ENCODE measurements at places on chromosomes 12 and 14.

DNA sequence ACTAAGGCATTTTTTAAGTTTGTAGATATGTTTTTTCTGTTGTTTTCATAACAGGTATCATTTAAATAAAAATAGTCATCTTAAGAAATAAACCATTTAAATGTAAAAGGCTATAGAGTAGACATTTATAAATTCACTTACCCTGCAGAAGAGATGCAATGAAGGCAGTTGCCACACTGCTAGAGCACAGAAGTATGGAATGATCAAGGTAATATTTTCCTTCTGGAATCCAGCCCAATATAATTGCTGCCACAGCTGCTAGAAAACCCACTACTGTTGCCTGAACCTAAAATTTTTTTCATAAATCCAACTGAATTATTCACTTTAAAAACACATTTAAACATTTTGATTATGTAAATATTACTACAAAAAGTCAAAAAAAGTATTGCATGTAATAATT is 69.2 kb downstream of the SLC41A2 start:
- no peak for DNase-seq

GRCh38 chr12:68428211-68428610 is 96.0 kb upstream of the MDM1 start:
- no peak for DNase-seq

- DNase-seq, result no peak
Measured at GRCh38 chr12:107435520-107435919, 250.1 kb upstream of the PWP1 start.

- no peak for DNase-seq
Measured at GRCh38 chr14:92577321-92577742, 63.8 kb downstream of the RIN3 start.

- no peak for DNase-seq
Measured at GRCh38 chr14:100215330-100215885, 23.5 kb upstream of the YY1 start.

- DNase-seq, result no peak
Measured at GRCh38 chr14:85313560-85314207, 216.3 kb upstream of the FLRT2 start.

- DNase-seq, result no peak
Measured at GRCh38 chr14:75198291-75198933, 22.0 kb upstream of the TMED10 start.

- DNase-seq, result no peak
Measured at GRCh38 chr14:81137316-81137715, 83.4 kb downstream of the GTF2A1 start.

DNA sequence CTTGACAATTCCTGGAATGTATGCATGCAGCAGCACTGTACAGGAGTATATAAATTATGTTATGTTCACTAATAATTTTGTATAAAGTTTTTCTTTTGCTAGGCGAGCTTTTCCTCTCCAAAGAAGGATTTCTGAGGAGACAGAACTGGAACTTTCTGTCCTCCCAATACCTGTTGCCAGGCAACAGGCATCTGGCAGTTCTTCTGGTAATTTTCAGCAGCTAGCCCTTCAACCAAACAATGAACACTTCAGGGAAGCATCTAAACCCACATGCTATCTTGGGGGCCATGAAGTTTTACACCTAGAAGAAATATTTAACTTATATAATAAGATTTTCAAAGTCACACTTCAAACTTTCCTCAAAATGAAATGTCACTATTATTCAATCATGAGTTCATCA is 162.9 kb upstream of the SYT10 start:
- no peak for DNase-seq

DNA sequence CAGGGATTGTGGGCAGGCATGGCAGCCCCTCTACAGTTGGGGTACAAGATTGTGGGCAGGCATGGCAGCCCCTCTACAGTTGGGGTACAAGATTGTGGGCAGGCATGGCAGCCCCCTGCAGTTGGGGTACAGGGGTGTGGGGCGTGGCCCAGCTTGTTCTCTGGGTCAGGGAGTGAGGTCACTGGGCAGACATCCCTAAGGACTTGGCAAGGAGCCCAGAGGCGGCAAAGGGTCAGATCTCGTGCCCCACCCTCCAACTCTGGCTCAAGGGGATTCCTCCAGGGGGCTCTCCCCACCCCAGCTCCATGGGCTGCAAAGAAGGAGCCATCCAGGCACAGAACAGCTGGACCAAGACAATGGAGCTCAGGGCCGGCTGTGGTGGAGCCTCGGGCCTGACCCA is 25.8 kb upstream of the NUDT14 start:
- DNase-seq, result no peak

GRCh38 chr14:103160321-103161053 is 37.2 kb downstream of the TNFAIP2 start:
- DNase-seq, result no peak

GRCh38 chr12:26092346-26093105 is 32.3 kb downstream of the BHLHE41 start:
- DNase-seq, result no peak

DNA sequence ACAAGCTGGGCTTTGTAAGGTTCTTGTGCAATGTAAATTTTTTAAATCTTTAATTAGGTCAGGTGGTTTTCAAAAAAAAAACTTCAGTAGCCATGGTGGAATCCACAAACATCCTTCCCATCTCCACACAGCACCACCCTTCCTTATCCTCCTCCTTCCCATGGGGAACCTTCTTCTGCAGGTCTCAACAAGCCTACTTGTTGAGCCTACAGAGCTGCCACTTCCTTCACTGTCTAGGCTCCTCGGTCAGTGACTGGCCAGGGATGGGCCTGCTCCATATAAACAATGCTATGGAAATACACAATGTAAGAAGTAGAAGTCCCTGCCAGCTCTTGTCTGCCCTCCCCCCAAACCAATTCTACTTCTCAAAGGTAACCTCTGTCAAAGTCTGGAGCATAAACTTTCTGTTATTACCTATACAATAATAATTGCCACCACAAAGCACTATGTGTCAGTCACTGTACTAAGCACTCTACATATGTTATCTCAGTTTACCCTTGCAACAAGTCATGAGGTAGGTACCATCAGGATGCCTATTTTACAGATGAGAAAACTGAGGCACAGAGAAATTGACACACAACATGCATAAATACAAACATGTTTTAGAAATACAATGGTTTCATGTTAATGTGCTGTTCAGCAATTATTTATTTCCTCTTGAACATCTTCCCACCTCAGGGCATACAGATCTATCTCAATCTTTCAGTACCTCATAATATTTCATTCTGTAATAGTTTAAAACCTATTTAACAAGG is 17.4 kb downstream of the LIMA1 start:
- no peak for DNase-seq

GRCh38 chr12:91361864-91362263 is 179.2 kb upstream of the DCN start:
- DNase-seq, result no peak

DNA sequence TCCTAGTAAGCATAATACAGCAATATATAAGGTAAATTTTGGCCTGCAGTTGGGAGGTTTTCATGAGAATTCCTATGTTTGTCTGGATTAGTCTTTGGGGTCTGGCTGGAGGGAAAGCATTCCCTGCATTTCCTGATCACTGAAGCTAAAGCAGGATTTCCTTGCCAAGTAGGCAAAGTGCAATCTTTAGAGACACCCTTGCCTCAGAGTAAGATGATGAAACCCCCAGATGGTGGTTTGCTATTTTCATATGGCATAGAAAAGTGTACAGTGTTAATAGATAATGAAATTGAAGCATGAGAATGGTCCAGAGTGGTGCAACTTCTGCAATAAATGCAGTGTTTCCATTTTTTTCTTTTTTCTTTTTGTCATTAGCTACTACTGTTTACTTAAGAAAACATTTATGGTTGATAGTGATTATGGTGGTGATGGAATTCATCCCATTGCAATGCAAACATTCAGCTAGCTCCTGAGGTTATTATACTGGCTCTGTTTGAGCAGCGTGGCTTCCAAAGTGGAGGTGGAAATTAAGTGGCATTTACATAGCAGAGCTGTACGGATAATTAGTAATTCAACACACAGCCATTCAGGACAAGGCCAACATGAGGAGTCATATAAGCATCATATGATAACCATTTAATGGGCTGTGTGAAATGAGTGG is 276.3 kb downstream of the DUSP6 start:
- no peak for DNase-seq

DNA sequence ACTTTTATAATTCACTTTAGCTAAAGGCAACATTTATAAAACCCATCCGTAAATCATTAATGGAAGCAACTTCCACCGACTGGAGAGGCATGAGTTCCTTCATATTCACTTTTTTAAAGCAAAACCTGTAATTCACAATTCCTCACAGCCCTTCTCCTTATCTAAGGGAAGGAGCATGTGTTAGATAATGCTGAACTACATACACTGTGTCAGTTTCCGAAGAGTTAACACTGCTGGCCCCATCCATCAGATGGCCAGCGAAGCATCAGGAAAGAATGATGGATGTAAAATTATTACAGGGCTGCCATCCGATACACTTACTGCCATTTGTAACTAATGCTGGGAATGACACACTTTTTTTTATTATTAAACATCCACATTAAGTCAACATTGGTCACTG is 392.8 kb downstream of the SOX5 start:
- DNase-seq, result no peak

DNA sequence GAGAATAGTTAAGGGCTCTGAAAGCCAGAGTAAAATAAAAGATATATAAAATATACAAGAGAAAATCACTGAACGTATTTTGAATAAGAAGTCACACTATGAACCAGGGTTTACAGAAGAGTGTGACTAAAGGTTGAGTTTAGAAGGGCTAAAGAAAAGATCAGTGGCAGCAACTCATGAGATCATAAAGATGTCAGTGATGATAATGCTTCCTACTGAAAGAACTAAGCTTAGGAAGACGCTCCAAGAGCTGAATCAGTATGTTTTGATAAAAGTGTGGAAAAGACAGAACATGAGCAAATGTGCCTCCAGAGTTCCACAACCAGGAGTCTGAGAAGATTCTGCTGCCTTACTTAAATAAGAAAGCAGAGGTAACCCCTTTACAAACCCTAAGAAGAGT is 74.6 kb downstream of the KITLG start:
- no peak for DNase-seq

GRCh38 chr12:62910549-62911169 is 24.3 kb downstream of the PPM1H start:
- DNase-seq, result no peak

DNA sequence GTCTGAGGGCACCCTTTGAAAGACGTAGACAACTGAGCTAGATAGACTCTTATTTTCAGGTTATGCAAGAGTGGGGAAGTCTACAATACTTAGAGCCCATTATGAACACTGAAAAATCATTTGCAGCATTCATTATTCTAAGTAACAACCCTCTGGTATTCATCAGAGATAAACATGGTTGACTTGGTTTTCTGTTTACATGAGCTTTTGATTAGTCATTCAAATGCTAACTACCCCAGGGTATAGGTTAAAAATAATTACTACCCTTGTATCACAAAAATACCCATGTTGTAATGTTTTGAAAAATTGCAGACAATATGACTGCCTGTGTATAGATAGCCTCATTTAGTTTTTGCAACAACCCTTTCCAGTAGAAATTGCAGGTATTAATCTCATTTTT is 78.5 kb downstream of the PPFIBP1 start:
- no peak for DNase-seq

DNA sequence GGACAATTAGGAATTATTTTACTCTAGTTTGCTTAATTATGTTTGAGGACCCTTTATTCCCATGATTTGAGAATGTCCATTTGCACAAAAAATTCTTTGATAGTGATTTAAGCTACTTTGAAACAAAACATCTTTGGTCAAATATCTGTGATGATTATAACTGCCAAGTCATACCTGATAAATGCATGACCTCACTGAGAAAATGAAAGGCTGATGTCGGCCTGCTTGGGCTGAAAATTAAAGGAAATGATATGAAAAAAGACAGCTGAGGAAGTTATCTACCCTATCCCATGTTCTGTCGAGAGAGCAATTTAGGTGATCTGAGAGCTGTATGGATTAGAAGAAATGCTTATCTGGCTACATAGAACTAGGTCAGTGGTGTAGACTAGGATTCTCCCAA is 43.6 kb downstream of the ATL1 start:
- no peak for DNase-seq

DNA sequence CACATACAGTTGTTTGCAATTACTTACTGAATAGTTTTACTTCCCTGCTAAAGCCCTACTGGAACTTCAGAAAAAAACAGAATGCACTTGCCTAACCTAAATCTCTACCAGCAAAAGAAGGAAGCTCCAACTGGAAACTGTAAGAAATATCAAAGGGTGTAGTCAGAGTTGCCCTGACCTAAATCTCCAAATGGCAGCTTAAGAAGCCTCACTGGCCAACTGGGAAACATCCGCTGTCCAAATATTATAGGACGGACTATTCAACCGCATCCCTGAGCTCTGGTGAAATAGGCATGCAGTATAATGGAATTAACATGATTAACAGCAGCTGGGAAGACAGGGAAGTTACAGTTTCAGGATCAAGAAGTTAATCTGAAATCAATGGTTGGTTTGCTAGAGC is 24.3 kb downstream of the ANAPC7 start:
- no peak for DNase-seq

GRCh38 chr12:77949943-77950342 is 119.2 kb downstream of the NAV3 start:
- no peak for DNase-seq

DNA sequence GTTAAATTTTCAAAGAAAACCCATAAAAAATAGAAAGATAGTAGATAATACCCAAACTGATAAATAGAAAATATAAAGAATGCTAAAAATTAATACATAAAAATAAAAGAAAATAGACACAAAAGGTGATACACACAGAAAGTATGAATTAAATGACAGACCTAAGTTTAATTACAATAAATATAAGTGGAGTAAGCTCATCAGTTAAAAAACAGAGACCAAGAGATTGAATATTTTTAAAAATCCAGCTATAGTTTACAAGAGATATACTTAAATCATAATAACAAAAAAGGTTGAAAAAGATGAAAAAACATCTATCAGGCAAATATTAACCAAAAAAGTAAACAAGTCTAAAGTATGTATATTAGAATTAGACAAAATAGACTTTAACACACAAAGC is 268.2 kb downstream of the SOX5 start:
- DNase-seq, result no peak

DNA sequence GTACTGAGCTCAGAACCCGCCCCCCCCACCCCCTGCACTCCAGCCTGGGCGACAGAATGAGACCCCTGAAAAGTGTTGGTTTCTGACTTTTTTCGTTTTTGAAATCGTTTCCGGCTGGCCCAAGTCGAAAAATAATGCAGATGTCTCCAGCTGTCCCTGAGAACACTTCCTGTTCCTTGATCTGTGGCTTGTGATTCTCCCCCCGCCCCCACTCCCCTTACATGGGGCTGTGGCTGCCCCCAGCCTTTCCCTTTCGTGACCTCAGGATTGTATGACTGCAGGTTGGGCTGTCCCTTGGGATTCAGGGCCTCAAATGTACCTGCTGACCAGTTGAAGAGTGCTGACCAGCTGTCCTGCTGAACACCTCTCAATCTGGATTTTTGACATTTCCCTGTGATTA is 34.1 kb downstream of the NOC4L start:
- DNase-seq, result no peak

Measured in stimulated activated CD4-positive, alpha-beta T cell treated with anti-CD3 and anti-CD28 coated beads, Interleukin-4, amount 100 ng/mL, for 48 hours (primary cell).